Mucosa of gallbladder (tissue), 1 donor: ENCODE measurements at places on chromosomes 7 and 10.

GRCh38 chr7:77679608-77680007 is 16.7 kb upstream of the RSBN1L start:
- no peak for DNase-seq

GRCh38 chr10:70564901-70565351 is 37.6 kb downstream of the PRF1 start:
- DNase-seq: no peak

GRCh38 chr7:20447021-20447650 is 116.4 kb downstream of the ITGB8 start:
- no peak for DNase-seq

GRCh38 chr7:136074843-136075242 is 97.7 kb upstream of the MTPN start:
- no peak for DNase-seq

DNA sequence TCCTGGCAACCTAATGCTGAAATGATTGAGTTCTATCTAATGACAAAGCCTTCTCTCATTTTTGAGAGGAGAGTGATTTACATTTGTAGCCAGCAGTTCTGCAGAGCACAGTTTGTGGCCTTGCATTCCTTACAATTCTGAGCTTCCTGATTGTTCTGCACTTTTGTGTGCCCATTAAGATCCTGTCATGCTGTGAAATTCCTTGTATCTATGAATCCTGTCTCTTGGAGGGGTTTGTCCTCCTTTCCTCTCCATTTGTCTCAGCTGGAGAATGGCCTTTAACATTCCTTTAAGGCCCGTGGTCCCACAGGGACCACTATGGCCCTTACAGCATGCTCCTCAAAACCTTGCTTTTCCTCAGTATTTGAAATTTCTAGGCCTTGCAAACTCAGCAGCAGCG is 10.4 kb downstream of the KLHL7 start:
- no peak for DNase-seq

DNA sequence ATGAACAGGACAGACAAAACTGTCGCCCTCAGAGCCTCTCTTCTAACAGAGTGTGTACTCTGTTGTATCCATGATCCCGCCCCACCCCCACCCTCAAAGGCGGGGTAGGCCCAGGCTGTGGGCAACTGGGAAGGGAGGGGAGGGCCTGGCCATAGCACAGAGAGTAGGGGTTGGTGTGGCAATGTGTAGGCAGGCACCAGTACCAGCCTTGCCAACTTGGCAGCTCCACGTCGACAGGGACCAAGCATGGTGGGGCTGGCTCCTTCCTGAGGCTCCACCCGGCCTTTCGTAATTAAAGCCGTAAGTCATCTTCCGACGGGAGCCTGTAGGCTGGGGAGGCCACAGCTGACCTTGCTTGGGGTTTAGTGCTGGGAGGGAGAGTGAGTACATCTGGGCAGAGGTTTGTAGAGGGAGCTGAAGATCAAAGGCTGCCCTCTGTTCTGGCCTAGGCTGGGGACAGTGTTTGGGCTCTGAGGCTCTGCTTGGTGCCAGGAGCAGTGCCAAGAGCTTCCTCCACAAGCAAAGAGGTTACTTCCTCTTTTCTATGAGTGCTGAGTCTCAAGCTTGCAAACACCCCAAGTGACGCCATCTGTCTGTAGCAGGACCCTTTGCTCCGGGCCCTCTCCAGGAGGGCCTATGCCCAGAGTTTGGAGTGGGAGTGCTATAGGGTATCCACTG is 121.6 kb downstream of the C10orf105 start:
- peak; percentile 67 for DNase-seq

DNA sequence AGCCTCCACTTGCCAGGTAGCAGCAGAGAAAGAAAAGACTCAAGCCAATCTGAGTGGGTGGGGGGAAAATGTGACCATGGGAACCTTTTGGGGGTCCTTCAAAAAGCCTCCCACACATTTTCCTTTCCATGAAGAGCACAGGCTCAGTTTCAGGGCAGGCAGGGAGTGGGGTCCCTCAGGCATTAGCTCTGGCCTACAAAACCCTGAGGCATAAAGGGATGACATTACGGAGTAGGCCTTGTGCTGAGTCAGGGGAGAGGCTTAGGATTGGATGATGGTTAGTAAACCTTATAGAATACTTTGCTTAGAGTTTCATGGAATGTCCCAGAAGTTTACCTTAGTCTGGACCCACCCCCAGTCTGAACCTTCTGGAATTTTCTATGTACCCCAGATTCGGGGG is 3.5 kb downstream of the DNAJC30 start:
- DNase-seq: no peak

DNA sequence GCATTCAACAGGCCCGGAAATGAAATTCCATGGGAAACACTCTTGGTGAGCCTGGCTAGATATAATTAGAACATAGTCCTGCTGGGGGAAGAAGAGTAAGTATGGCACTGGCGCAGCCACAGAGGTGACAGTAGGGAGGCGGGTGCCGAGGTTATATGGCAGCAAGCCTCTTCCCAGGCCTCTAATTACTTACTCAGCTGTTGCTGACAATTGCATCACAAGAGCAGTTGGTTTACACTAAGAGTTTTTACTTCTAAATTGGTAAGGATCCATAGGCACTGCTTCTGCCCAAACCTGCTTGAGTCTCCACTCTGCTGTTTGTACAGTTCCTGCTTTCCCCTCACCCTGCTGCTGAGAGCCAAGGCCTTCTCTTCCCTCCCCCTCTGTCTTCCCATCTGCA is 93.3 kb upstream of the DUSP5 start:
- DNase-seq: no peak

- no peak for DNase-seq
Measured at GRCh38 chr10:73828161-73828560, 16.8 kb upstream of the NDST2 start.
